ENCODE measurements at places on chromosomes 4 and X.

DNA sequence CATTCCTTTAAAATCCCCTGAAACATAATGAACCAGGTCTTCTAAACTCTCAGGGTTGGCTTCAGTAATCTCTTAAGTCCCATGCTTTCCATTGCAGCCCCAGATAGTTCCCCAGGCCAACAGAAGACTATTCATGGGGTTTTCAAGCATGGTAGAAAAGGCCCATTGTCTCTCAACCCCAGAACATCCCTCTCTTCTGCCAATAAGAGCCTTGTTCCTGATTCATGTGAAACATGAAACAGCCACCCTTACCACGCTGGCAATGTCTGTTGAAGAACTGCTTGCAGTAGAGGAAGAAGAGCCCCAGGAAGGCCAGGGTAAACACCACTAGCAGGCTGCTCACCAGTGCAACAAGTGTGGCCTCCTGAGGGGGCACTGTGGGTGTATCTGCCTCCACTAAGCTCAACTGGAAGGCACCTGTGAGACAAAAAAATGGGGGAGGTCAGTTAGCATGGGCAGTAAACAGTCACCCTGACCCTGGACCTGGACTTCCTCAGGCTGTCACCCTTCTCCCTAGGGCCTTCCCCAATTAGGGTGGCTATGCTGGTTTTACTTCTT lies 36.4 kb downstream of the EDA2R start:
- DNase-seq: no peak

GRCh38 chrX:13994104-13994503 lies 35.6 kb downstream of the GEMIN8 start:
- no peak for DNase-seq

DNA sequence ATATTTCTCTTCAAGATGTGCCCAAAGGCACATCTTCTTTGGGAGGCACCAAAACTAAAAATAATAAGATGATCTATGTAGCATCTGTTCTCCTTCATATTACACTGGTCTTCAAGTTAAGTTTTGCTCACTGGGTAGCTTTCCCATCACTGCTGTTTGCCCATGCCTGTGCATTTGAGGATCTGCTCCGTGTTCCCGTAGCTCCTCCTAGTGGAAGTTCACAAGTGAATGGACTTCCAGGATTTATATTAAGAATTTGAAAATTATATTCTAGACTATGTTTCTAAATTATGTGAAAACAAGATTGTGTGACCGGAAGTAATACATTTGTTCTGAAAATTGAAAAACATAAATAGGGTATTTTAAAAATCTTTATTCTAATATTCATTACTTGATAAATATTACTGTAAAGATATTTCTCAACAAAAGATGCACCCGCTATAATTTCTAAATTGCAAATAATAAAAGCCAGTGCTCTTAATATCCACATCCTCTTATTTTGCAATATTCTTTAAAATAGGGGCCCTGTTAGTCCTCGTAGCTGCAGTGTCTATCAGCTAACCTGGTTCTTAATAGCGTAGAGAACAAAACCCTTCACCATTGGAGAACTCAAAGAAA lies 147.7 kb downstream of the RBM46 start:
- no peak for DNase-seq

DNA sequence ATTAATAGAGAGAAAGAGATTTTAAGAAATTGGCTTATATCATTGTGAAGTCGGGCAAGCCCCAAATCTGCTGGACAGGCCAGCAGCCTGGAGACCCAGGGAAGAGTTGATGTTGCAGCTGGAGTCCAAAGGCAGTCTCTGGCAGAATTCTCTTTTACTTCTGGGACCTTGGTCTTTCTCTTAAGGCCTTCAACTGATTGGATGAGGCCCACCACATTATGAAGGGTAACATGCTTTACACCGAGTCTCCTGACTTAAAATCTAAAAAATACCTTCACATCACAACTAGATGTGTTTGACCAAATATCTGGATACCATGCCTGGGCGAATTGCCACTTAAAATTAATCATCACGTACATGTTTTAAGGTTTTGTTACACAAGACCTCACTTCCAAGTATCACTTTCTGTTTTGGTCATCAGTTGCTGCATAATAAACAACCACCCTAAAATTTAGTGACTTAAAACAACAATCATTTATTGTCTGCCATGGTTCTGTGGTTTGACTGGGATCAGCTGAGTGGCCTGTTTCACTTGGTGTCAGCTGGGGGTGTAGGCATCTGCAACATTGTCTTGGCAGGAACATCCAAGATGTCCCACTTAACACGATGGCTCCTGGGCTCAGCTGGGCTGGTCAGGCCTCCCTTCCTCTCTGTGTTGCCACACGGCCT lies 3.4 kb downstream of the CD38 start:
- no peak for DNase-seq

- no peak for DNase-seq
Observed at GRCh38 chr4:7332216-7333023, 102.3 kb downstream of the PSAPL1 start.

All from stimulated activated CD8-positive, alpha-beta memory T cell treated with anti-CD3 and anti-CD28 coated beads, Interleukin-2, amount 100 ng/mL, for 1 hour (primary cell).